ENCODE measurements at places on chromosomes 13 and 19.
A peak's percentile ranks its signal among the peaks of the same experiment; 100 is the strongest.

DNA sequence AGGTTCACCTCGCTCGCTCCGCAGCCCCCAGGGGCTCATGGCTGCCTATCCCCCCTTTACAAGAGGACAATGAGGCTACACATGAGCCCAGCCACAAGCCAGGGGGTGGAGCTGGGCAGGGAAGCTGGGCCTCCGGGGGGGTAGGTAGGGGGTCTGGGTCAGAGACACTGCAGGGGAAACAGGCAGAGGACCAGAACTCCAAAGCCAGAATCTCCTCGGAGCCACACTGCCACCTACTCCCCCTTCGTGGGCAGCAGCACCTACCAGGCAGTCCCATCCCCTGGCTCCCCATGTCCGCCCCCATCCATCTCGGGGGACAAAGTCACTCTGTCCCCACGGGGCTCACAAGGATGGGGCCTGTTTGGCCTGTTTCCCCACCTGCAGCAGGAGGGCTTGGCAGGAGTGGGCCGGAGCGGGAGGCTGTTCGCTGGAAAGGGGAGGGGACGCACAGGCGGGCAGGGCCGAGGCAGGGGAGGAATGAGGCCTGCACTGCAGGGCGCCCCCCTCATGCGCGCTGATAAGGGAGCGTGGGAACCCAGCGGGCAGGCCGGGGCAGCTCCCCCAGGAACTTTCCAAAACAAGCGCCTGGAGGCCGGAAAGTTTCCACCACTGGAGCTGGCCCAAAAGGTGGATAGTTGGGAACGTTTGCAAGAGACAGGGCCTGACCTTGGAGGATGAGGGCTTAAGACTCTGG is 545 bp upstream of the ISYNA1 start:
- DNase-seq = no peak

DNA sequence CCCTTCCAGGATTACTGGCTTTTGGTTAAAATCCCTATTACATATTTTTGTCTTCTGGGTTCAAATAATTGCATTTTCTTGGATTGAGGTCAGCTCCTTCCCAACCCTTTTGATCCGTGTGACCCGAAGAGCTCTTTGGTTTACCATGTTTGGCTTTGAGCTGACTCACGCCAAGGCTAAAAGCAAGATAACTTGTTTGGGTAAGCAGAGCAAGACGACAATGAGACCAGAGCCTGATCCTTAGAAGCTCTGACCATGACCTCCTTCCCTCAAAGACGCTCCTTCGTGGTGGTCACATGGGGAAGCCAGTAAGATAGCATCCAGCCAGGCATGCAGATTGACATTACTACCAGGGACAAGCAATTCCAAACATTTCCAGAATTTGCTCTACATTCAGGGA is 153.8 kb downstream of the DCT start:
- DNase-seq = no peak

- DNase-seq = peak; percentile 84
Observed at GRCh38 chr13:31045286-31046081, 113.0 kb downstream of the TEX26 start.

DNA sequence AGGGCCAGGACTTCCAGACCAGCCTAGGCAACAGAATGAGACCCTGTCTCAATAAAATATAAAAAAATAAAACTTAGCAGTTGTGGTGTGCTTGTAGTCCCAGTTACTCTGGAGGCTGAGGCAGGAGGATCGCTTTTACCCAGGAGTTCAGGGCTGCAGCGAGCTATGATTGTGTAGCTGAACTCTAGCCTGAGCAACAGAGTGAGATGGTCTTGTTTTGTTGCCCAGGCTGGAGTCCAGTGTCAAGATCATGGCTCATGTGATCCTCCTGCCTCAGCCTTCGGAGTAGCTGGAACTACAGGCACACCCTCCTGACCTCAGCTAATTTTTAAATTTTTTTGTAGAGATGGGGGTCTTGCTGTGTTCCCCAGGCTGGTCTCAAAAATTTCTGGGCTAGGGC is 4.3 kb upstream of the JUNB start:
- no peak for DNase-seq

- DNase-seq = no peak
Observed at GRCh38 chr13:67075239-67075638, 154.9 kb downstream of the PCDH9 start.

GRCh38 chr13:27404680-27405079 is 19.7 kb upstream of the GTF3A start:
- DNase-seq = no peak

DNA sequence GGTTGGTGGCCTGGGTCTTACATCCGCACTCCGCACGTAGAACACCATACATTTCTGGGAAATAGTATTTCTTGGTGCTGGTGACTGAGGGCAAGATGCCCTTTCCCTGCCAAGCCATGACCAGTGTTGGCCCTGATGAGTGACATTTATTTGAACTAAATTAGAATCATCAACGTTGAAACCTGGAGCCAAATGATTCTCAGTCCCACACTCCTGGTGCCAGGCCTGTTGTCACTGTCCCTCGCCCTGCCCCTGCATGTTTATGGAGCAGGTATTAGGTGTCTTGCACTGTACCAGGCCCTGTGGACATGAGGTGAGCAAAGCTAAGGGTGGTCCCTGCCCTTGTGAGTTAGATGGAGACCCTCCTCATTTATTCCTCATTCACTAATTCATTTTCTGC is 5.8 kb downstream of the CHST8 start:
- DNase-seq = no peak

DNA sequence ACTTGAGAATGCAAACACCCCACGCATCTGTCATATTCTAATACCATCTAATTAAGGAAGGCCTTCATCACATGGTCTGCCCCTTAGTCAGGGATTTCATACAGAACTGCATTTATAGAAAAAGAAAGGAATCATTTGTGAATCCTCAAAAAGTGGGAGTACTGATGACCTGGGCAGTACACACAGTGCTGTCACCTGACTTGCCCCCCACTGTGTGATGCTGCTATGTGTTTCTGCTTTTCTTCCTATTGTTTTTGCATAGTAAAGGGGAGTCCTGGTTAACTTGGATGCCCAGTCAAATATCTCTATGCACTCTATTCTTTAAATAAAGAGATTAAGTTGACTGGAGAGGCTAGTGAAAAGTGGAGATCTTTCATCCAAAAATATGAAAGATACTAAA is 1921.2 kb upstream of the PRR20A start:
- no peak for DNase-seq

DNA sequence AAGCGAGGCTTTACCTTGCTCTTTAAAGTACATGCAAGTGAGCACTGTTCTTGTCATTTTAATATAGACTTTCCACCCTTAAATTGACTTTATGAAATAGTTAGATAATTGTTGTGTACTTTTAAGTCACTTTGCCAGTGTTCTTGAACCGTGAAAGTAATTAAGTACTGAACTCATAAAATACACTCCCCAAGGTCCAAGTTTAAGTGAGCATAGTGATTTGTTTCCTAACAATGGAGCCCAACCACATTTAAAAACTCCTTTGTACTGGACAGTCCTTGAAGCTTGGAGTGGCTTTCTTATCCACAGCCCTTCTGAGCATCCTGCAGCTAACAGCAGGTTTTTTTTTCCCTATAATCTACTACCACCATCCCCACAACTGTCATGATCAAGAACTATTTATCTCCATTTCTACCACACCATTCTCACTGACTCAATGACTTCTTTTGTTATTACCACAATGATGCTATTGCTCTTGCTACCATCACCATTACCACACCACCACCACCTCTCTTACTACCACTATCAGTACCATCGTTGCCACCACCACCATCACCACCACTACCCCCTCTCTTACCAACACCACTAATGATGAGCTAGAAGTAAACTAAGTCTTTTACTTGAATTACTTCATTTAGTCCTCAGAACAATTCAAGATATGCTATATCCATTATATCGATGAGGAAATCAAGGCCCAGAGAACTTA is 452.6 kb downstream of the DIAPH3 start:
- DNase-seq = no peak

GRCh38 chr19:14748601-14749000 is 29.8 kb downstream of the ADGRE2 start:
- DNase-seq = no peak

- DNase-seq = no peak
Observed at GRCh38 chr13:27788271-27788670, 4.0 kb upstream of the GSX1 start.

GRCh38 chr13:39185326-39185725 is 147.1 kb downstream of the NHLRC3 start:
- DNase-seq = no peak

DNA sequence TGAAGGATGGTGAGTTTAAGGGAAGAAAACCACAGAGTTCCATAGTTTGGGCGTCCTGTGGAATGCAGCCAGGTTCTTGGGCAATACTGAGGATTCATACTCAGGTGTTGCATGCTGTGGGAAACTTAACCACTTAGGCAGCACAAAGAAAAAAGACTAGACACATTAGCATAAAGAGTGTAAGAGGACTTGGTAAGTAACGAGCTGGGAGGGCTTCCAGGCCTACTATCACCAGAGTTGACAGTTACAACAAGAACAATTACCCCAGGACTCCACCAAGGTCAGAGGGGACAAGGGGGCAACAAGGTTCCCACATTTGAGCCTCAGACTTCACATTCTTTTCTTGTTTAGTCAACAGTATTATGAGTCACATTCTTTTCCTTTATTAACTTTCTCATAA is 33.2 kb downstream of the KCTD12 start:
- no peak for DNase-seq

GRCh38 chr13:50153401-50153800 is 138.2 kb downstream of the KCNRG start:
- DNase-seq = no peak

DNA sequence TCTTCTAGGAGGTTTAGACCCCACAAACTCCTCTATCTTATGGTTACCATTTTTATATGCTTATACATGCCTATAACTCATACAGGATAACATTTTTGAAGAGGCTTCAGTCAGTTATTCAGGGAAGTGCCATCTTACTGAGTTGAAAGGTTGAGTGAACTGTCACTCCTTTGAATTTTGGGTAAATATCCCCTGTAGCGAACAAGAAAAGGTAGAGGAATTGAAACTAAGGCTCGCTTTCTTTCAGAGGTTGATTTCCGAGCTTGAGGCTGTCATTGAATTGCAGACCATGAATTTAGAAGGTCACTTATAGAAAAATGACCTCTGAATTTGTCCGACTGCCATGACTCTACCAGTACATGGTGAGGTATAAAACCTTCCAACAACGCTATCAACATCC is 35.1 kb downstream of the MICU2 start:
- no peak for DNase-seq

GRCh38 chr19:50447053-50447452 is 14.4 kb downstream of the MYBPC2 start:
- DNase-seq = no peak

DNA sequence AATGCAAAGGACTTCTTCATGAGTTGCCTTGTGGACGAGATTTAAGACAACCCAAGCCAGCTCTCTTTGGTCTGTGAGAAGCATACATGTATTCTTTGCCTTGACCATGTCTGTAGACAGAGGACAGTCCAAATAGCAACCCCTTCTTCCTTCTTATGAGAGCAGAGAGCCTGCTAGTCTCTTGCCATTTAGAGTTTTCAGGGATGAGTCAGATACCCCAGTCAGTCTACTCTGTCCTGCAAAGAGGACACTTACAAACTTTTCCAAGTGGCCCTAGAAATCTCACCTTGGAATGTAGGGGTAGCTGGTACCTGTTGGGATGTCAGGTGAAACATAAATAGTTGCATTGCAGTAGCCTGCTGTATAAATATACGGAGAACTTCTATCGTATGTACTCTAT is 36.7 kb downstream of the DNAJC3 start:
- no peak for DNase-seq

- no peak for DNase-seq
Observed at GRCh38 chr19:21134934-21135366, 6.9 kb upstream of the ZNF431 start.

DNA sequence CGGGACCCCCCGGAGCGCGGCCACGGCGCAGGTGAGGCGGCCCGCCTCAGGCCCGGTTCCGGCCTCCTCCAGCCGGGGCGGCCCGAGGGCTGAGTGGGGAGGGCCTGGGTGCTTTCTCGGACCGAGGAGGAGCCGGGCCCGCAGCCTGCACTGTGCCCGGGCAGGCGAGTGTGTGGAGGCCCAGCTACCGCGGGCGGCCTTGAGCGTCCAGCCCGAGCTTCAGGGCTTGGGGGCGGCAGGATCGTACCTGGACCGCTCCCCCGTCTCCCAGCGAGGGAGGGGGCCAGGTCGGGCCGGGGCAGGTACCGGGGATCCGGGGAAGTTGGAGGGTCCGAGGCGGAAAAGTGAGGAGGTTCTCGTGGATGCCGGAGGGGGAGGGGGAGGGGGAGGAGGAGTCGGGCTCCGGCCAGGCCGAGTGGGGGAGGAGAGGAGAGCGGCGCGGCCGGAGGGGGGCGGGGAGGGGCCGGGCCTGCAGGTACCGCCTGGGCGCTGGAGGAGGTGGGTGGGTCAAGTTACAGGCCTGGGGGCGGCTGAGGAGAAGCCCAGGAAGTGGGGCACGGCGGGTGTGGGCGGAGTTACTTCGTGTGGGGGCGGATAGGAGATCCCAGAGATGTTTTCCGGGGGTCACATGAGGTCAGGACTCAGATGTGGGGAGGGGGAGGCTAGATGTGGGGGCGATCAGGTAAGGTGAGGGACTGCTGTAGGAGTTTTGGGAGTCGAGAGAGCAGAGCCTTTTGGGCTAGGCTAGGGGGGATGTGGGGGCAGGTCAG is 545 bp downstream of the NACC1 start:
- peak; percentile 79 for DNase-seq

GRCh38 chr19:42514449-42514848 is 13.8 kb downstream of the CEACAM1 start:
- no peak for DNase-seq

- DNase-seq = no peak
Observed at GRCh38 chr19:10428996-10429381, 8.7 kb downstream of the PDE4A start.

- peak; percentile 33 for DNase-seq
Observed at GRCh38 chr19:44050740-44051649, 841 bp upstream of the ZNF223 start.

GRCh38 chr19:4313847-4314490 is 9.6 kb downstream of the FSD1 start:
- no peak for DNase-seq

DNA sequence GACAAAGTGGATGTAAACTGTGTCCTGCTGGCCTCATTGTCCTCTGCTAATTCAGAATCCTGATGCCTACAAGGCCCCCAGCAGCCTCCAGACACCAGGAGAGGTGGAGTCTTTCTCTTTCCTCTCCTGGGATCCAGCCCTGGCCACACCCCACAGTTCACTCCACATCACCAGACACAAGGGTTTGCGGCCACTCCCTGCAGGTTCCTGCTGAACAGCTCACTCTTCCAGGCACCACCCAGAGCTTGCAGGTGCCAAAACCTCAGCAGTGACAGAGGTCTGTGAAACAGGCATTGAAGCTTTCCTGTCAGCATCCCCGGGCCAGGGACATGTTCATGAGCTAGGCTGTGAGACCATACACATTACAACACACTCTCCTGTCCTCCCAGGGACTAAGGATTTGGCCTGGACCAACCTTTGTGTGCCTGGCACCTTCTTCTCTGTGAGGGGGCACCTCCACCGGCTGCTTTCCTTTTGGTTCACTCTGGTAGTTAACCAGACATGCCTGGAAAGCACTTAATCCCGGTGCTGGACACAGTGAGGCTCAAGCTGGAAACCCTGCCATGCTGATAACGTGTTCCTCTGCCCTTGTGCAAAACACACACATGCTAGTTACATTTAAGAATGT is 11.1 kb upstream of the ATP12A start:
- peak; percentile 14 for DNase-seq
